Stimulated activated CD8-positive, alpha-beta memory T cell treated with anti-CD3 and anti-CD28 coated beads, Interleukin-15, amount 100 ng/mL, for 48 hours (primary cell): ENCODE measurements at places on chromosomes 12 and 14.

- no peak for DNase-seq
Observed at GRCh38 chr14:70189456-70190077, 816 bp upstream of the SLC8A3 start.

- DNase-seq, result no peak
Observed at GRCh38 chr14:80919622-80920021, 21.9 kb downstream of the CEP128 start.

DNA sequence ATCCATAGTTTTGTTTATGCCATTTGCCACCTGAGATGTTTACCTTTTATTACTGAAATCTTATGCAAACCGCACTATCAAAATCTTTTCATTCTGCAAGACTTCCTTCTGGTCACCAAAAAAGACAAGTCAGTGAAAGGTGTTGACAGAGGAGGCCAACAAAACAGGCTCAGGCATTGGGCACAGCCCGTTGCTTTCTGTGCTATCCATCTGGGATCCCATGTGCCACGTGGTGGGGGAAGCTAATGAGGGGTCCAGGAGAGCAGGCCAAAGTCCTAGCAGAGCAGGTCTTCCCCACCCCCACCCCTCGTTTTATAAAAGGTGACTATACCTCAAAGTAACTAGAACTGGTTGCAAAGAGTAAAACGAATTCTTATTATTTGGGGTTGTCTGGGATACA lies 1.2 kb downstream of the ALDH1L2 start:
- DNase-seq, result no peak

DNA sequence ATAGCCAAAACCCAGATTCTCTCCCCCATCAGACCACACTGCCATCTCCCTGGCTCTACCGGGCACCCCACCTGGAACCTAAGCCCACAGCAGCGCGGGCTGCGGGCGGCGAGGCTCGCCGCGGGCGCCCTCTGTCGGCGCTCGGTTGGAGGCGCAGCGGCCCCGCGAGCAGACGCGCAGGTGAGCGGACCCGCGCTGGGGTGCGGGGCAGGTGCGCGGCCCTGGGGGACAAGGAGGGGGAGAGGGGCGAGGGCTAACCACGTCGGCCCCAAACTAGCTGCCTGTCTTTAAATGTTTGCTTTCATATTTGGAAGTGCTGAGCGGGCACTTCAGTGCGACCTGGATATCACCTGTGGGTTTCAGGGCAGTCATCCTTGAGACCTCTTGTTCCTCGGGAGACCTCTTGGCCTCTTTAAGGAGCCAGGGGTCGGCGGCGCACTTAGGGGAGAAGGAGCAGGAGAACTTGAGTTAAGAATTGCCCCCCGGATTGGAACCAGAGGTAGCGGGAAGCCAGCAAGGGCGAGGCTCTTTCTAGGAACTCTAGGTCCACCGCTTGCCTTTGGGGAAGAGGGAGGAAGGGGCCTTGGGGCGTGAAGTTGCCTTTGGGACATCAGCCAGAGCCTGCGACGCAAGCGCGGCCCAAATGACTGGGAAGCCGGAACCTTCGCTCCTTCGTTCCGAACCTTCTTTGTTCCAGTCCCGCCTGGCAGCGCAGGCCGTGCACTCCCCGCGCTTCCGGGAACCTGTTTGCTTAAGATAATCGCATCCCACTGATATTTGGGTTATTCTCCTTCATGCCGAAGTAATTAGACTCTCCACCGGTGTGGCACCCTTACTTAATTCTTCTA lies 78.7 kb downstream of the NEDD1 start:
- DNase-seq, result peak; percentile 16

DNA sequence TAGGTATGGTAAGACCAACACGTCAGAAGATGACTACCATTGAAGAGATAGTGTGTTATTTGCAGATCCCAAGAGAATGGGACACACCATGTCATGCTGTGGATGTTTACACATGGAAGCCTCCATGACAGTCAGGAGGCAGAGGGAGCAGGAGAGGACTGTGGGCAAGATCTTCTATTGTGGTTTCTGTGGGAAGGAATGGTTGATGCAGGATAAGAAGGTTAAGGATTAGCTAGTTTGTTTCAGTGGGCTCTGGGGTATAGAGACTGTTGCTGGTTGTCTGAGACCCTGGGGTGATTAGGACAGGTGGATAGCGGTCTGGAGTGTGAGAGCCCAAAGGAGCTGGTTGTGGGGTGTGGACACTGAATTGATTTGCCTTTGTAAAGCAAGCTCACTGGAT lies 23.3 kb downstream of the TAS2R7 start:
- no peak for DNase-seq

GRCh38 chr14:101361044-101361443 lies 200.3 kb upstream of the DIO3 start:
- DNase-seq, result no peak

DNA sequence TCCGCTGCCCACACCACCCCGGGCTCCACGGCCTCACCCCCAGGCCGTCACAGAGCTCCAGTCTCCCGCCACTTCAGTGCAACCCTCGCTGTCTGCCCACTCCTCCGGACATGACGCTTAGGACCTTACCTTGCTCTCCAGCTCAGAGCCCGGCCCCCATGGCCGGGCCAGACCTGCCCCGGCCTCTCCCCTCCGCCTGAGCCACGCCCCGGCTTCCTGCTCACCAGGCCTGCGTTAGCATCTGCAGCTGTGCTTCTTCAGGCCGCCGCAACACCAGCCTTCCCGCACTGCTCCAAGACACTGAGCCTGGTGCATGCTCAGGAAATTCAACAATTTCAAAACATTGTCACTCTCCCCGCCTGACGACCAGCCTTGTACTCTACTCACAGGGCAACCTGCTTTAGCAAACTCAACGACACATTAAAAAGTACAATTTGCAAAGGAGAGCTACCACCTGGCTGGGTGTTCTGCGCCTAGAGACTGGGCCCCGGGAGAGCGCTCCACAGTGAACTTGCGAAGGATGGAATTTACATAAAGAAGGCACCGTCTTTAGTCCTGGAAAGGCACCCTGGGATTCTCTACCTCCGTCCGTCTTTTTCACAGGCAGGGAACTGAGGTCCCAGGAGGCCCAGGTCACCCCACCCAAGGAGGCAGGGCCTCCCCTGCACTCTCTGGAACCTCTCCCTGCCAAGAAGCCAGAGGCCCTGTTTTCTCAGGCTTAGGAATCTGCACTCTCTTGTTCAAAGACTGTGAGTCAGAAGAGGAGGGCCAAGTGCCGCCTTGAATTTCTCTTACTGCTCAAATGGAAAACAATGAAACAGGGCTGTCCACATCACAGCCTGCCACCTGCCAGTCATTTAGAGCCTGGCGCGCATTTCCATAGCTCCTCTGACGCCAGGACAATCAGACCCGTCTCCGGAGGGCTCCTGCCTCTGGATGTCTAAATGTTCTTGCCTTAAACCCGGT lies 51.3 kb downstream of the STX2 start:
- no peak for DNase-seq

GRCh38 chr14:51327376-51327775 lies 87.3 kb downstream of the TMX1 start:
- DNase-seq, result no peak

DNA sequence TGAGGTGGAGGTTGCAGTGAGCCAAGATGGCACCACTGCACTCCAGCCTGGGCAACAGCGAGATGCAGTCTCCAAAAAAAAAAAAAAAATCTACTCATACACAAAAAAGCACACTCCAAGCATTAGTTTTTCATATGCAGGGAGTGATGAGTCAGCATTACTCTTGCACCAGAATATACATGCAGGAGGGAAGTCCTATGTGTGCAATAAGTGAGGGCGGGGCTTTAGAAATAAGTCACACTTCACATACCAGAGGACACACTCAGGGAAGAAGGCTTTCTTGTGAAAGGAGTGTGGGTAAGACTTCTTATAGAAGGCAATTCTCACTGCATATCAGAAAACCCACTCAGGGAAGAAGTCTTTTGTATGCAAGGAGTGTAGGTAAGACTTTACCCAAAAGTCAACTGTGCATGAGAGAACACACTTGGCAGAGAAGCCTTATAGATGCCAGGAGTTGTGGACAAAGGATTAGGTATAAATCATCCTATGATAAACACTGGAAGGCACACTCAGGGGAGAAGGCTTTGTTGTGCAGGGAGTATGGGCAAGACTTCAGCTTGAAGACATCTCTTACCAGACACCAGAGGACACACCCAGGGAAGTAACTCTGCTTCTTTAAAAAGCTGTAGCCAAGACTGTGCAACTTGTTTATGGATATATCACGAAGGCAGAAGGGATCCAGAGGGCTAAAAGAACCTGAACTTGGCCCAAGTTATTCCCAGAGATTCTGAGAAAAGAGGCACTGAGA lies 50.5 kb downstream of the ATF7 start:
- DNase-seq, result no peak

DNA sequence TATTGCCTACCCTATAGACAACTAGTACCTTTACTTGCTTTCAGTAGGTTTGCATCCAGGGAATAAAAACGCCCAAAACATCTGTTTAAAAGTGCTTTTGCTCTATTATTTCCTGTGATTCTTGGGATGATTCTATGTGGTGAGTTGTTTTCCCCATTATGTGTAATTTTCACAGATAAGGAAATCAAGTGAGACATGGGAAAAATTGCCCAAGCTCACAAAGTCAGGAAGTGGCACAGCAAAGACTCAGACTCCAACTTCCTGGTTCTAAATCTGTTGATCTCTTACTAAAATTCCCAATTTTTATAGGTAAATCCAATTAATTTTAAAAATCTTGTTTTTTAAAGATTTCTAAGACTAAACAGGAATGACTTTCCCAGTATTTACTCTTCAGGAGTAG lies 39.0 kb downstream of the NID2 start:
- no peak for DNase-seq

DNA sequence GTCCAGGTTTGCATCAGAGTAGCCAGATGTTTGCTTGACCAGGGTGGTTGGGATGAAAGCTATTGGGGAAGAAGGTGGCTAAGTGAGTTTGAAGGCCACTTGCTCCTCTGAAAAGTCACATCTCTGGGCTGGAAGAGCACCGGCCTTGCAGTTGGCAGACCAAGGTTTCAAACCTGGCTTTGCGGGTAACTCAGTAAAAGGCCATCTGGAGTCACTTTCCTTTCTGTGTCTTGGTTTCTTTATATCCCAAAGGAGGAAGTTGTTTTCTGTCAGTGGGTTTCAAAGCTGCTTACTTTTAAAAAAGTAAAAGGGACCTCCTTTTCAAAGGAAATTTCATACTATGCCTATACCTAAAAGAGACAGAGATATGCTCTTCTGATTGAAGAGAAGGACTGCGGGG lies 26.2 kb upstream of the CMA1 start:
- no peak for DNase-seq

GRCh38 chr12:41121374-41121773 lies 66.7 kb upstream of the PDZRN4 start:
- no peak for DNase-seq

DNA sequence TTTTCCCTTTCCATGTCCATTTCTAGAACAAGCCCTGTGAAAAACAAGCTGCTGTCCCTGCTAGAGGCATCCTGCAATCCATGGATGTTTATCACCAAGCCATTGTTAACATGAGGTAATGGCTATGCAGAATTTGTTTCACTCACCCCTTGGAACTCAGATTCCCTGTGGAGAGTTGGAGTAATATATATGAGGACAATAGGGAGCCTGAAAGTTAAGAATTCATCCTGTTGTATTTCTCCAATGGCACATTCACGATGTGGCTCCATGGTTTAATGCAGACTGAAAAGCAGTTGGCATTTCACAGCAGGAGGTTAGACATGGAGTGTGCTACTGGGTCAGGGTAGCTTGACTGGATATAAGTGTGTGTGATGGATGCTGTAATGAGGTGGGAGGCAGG lies 32.4 kb downstream of the GPR65 start:
- no peak for DNase-seq

DNA sequence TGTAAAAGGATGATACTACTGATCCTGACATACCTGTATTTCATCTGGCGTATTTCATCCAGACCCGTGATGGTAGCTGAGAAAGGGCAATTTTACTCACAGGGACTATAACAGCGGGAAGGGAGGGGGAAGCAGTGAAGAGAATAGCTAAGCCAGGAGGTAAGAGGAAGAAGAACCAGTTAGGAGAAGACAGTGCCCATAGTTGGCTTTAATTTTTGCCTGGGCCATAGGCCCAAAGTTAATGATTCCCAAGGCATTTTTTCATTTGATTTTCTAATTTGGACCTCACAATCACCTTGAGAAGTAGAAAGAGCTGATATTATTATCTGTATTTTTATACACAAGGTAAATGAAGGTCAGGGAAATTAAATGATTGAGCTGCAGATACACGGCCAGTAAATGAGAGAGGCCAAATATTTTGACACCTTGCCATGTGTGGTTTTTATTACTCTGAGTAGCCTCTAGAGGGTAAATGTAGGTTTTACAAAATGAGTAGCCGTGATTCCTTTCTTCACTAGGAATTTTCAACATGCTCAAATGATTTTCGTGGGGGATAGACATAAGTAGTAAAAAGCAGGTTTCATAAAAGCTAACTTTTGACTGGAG lies 382.2 kb downstream of the FUT8 start:
- no peak for DNase-seq

GRCh38 chr12:48924617-48925303 lies 532 bp downstream of the FKBP11 start:
- peak; percentile 71 for DNase-seq

DNA sequence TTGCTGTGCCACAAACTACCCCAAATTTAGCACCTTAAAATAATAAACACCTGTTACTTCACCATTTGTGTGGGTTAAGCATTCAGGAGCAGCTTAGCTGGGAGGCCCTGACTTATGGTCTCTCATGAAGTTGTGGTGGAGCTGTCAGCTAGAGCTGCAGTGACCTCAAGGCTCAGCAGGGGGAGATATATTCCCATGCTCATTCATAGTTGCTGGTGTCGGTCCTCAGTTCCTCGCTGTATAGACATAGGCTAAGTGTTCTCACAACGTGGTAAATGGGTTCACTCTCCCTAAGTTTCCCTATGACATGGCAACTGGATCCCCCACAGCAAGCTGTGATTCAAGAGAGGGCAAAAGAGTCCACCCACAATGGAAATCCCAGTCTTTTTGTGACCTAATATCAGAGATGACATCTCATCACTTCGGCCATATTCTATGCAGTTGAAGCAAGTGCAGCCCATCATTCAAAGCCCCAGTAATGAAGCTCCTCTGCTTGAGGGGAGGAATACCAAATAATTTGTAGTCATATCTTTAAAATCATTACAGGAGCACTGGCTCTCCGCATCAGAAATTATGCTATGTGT lies 41.1 kb downstream of the PRB3 start:
- no peak for DNase-seq

GRCh38 chr14:105818712-105819005 lies 292.3 kb downstream of the TMEM121 start:
- no peak for DNase-seq

DNA sequence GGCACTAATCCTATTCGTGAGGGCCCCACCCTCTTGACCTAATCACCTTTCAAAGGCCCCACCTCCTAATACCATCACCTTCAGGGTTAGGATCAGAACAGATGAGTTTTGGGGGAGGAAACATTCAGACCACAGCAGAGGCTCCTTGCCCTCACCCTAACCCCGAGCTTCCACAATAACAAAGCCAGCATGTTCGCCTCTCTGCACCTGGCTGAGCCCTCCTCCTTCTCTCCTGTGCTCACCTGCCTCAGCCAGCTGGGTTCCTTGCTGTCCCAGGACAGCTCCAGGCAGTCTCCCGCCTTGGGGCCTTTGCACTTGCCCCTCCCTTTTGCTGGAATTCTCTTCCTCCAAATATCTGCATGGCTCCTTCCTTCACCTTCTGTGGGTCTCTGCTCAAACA lies 9.7 kb upstream of the RAN start:
- DNase-seq, result no peak
